ENCODE measurements at places on chromosomes 6 and 20.

- no peak for DNase-seq
Observed at GRCh38 chr6:30265181-30265580, 52.0 kb upstream of the TRIM26 start.

- no peak for DNase-seq
Observed at GRCh38 chr6:31780507-31781243, 3.5 kb upstream of the VWA7 start.

DNA sequence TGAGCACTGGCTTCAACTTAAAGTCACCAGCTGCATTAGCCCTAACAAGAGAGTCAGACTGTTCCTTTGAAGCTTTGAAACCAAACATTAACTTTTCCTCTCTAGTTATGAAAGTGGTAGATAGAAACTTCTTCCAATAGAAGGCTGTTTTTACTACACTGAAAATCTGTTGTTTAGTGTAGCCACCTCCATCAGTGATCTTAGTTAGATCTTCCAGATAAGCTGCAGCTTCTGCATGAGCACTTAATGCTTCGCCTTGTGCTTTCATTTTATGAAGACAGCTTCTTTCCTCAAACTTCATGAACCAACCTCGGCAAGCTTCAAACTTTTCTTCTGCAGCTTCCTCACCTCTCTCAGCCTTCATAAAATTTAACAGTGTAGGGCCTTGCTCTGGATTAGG is 133.2 kb downstream of the INSM1 start:
- no peak for DNase-seq

DNA sequence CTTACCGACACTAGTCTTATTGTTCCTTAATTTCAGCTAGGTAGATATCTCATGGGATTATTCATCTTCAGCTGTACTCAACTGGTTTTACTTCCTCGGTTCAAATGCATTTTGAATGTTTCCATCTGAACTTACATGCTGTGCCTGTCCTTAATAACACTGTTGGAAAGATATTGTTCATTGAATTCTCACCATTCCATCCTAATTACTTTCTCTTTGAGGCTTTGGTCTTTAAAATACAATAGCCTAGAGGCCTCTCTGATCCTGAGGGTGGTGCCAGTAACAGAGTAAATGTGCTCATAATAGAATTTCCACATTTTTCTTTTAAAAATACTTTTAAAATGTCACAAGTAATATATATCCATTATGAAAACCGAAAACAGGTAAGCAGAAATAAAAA is 54.0 kb downstream of the IL20RA start:
- DNase-seq = no peak

GRCh38 chr6:69314531-69314930 is 482.3 kb downstream of the LMBRD1 start:
- no peak for DNase-seq

- DNase-seq = peak; percentile 73
Observed at GRCh38 chr20:32062776-32063170, 10.7 kb downstream of the HCK start.

- DNase-seq = no peak
Observed at GRCh38 chr20:49808753-49809152, 3.9 kb upstream of the SLC9A8 start.

GRCh38 chr6:43506171-43506570 is 4.0 kb downstream of the LRRC73 start:
- no peak for DNase-seq

- DNase-seq = no peak
Observed at GRCh38 chr6:46378161-46378881, 112.9 kb downstream of the RCAN2 start.

DNA sequence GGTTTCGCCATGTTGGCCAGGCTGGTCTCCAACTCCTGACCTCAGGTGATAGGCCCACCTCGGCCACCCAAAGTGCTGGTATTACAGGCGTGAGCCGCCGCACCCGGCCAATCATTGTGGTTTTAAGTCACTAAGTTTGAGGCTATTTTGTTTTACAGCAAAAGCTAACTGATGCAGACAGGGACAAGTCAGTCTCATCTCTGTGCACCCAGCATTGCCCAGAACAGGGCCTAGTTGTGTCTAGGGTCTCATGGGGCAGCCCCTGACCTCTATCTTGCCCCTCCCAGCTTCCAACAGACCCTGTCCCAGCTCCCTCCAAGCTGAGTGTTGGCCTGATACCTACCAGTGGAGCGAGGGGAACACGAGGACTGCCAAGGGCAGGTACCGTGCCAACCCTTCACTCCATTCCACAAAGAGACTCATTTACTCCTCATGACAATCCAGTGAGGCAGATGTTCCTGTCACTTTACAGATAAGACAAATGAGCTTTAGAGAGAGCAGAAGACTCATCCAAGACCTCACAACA is 8.9 kb upstream of the RBCK1 start:
- no peak for DNase-seq

DNA sequence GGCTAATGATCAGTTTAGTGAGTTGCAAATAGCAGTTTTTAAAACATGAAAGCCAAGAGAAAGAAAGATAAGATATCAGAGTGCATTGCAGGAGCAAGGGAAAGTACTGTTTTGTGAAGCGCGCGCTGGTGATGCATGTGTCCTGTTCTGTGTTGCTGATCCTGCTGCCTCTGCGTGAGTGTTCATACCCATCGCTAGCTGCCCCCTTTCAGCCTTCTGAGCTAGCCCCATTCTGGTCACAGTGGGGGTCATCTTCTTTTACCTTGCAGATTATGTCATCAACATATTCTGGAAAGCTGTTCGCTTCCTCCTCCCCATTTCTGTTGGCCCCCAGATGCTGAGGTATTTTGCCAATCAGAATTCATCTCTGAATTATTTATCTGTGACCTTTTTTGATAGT is 1.9 kb downstream of the MRAP2 start:
- no peak for DNase-seq

GRCh38 chr6:35508542-35508941 is 4.2 kb downstream of the TULP1 start:
- no peak for DNase-seq

GRCh38 chr6:75204217-75204958 is 1.5 kb downstream of the COL12A1 start:
- DNase-seq = peak; percentile 82

DNA sequence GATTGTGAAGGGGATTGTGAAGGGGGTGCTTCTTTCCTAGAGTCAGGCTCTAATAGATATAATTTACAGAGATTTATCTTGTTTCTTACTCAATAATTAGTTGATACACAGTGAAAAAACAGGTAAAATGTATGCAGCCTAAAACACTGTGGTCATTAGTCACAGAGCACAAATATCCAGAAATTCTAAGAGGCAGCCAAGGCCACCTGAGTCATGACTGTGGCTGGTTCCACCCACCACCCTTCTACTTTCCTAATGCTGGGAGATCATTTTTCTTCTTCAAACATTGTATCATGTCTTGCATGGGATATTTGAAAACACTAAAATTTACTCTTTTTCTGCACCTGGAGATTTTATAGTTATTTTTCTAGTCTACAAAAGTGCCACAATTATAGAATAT is 181.6 kb downstream of the OTOR start:
- DNase-seq = no peak

GRCh38 chr6:108564178-108564577 is 3.5 kb downstream of the FOXO3 start:
- DNase-seq = no peak

GRCh38 chr20:11311659-11312224 is 606.0 kb upstream of the BTBD3 start:
- DNase-seq = no peak

GRCh38 chr6:23600118-23600517 is 525.9 kb upstream of the NRSN1 start:
- DNase-seq = no peak

DNA sequence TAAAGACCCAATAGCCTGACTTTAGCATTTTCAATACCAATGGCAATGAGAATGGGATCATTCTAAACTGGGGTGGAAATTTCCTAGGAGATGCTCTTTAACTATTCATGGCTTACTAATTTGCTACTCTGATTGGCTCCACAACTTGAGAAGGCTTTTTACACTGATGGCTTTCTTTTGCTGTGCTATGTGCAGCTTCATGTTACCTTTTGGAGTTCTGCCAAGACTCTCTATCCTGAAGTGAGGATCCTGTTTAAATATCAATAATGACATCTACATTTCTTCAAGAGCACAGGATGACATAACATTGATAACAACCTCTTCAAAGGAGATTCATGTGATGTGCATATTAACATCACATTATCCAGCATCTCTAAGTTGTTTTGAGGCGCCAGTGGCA is 43.4 kb upstream of the SIRPG start:
- no peak for DNase-seq

DNA sequence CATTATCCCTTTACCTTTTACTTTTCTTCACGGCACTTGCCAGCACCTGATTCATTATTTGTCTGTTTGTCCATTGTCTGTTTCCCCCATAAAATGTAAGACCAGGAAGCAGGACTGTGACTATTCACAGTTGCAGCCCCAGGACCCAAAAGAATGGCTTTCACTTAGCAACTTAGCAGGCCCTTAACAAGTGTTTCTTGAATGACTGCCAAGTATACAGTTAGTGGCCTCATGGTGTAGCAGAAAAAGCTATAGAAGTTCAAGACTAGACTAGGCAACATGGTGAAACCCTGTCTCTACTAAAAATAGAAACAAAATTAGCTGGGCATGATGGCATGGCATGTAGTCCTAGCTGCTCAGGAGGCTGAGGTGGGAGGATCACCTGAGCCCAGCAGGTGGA is 4.3 kb downstream of the SLC26A8 start:
- no peak for DNase-seq

DNA sequence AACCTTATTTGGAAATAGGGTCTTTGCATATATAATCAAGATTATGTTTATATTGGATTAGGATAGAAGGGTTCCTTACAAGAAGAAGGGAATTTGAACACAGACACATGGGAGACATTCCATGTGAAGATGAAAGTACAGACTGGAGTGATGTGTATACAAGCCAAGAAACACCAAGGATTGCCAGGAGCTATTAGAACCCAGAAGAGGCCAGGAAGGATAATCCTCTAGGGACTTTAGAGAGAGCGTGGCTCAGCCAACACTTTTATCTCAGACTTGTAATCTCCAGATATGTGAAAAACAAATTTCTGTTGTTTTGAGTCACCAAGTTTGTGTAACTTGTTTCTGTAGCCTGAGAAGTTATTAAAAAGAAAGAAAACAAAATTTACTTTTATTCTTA is 1173.9 kb upstream of the CITED2 start:
- DNase-seq = no peak

- DNase-seq = peak; percentile 78
Observed at GRCh38 chr20:50589548-50590347, 79.6 kb downstream of the PTPN1 start.

- DNase-seq = peak; percentile 47
Observed at GRCh38 chr20:44494266-44494665, 18.6 kb downstream of the TTPAL start.

GRCh38 chr20:9397928-9398327 is 116.5 kb upstream of the LAMP5 start:
- DNase-seq = no peak

GRCh38 chr6:152572338-152573088 is 64.6 kb downstream of the SYNE1 start:
- no peak for DNase-seq

GRCh38 chr6:84018453-84019061 is 15.0 kb upstream of the MRAP2 start:
- no peak for DNase-seq

DNA sequence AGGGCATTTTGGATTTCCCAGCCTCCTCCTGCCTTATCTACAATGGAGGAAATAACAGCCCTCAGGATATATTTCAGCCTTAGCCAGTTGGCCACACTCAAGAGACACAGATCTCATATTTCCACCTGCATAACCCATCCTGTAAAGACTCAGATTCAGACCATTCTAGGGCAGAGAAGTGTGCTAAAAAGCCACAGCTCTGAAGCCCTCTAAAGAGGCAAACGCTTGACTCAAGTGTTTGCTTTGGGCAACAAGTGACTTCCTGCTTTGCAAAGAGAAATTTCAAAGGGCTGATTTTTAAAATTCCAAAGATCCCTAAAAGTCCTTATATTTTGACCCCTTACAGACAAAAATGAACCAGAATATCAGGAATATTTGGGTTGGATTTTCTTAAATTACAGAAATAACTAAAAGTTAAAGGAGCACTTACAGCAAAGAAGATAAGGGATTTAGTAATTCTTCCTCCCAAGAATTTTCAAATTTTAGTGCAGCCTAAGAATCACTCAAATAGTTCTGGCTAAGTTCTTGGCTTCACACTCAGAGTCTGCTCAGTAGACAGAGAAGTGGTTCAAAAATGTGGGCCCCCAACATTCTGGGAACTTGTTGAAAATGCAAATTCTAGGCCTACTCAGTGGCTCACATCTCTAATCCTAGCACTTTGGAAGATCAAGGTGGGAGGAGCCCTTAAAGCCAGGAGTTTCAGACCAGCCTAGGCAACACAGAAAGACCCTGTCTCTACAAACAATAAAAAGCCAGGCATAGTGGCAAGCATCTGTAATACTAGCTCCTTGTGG is 18.9 kb upstream of the ADGRF5 start:
- no peak for DNase-seq

- DNase-seq = no peak
Observed at GRCh38 chr6:39855356-39855995, 63.3 kb downstream of the DAAM2 start.

- DNase-seq = no peak
Observed at GRCh38 chr20:45028424-45029136, 62.3 kb downstream of the STK4 start.

DNA sequence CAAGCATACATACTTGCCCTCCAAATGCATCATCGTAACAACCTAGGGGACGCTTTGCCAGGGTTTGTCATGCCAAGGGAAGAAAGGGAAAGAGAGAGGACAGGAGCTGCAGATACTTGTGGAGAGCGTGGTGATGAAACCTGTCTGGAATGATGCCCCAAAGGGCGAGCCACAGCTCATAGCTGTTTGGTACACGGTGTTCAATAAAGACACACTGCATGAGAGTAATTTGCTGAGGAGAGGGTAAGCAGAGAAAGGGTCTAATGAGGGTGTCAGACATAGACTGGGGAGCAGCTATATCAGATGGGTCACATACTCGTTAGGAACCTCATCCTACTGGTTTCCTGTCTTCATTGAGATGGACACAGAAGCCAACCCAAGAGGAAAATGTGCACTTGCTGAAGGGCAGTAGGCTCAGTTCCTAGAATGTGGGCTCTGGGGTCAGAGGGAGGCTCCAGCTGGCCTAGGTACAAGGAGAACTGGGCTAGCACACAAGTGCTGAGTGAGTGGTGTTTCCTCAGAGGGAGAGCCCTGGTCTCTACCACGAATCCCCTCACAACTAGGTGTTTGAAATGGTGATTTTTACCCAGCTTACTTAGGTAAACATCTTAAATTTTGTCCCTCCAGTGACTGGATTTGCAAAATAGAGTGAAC is 5.2 kb upstream of the FOXO3 start:
- DNase-seq = no peak

- DNase-seq = no peak
Observed at GRCh38 chr6:156126535-156126934, 650.6 kb upstream of the ARID1B start.

All from RWPE2 (cell line).